ENCODE measurements at places on chromosomes 13 and 19.
A peak's percentile ranks its signal among the peaks of the same experiment; 100 is the strongest.

GRCh38 chr13:44040070-44040817 is 160.5 kb downstream of the LACC1 start:
- no peak for DNase-seq

- DNase-seq, result no peak
Measured at GRCh38 chr19:28075229-28075628, 1137.7 kb downstream of the UQCRFS1 start.

GRCh38 chr13:83824560-83824959 is 57.7 kb downstream of the SLITRK1 start:
- no peak for DNase-seq

GRCh38 chr19:33085570-33086128 is 4.7 kb downstream of the GPATCH1 start:
- no peak for DNase-seq

GRCh38 chr19:10339380-10339960 is at the start of gene ICAM3:
Gene ICAM3, minus strand, starts transcription at chr19:10339624. Its CDS starts 10 bp downstream, at chr19:10339614.
- peak; percentile 77 for DNase-seq

DNA sequence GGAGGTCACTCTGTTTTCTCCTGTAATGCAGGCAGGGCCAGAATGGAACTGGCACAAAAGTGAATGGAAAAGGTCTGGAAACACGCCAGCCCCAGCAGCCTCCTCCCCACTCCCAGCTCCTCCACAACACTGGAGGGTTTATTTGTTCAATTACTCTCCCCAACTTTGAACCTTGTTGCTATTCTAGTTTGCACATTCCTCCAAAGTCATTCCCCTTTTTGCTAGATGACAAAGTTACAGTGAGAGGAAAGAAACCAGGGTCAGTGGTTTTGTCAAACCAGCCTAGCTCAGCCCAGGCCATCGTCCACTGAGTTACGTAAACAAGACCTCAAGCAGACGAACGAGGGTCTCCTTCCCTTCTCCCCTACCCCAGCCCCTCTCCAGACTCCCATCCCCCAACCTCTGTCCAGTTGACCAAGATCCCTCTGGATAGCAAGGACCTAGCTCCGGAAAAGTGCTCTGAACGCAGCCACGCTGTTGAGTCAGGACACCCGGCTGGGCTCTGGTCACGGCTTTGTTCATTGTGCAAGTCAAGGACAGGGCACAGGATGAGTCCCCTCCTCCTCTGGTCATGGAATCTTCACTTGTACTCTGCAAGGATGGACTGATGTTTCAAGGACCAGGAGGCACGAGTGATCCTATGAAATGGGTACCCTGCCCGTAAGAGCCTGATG is 180.0 kb downstream of the USP12 start:
- no peak for DNase-seq

DNA sequence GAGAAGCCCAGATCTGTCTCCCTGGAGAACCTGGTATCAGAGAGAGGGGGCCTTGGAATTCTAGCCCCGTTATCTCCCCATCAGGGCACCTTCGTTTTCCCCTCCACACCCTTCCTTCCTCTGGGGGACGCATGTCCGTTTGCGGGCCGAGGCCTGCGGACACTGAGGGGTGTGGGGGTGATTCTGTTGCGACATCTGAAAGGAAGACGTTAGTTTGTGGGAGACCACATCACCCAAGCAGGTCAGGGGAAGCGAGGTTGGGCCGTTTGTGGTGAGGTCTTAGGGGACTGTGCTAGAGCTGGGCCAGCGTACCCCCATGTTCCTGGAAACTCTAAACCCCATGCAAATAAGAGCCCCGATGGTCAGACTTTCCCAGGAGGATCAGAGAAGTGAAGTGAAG is 3.7 kb upstream of the HSH2D start:
- no peak for DNase-seq

DNA sequence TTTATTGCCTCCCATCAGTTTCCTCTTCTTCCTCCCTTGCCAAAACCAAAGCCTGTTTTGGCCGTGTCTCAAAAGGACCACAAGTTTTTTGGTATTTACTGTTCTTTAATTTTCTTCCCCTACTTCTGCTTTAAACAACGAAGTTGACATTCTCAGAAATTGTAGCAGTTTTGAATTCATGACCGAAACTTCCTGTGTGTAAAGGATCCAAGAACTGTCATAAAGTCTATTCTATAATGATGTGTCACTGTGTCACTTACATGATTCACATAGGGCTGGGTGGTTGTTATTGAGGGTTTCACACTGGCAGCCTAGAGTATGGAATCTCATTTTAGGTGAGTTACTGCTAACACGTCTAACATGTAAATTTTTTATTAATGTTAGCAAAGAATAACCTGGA is 741.0 kb upstream of the KLHL1 start:
- no peak for DNase-seq

GRCh38 chr13:99911965-99912566 is 59.5 kb downstream of the ZIC5 start:
- DNase-seq, result no peak

DNA sequence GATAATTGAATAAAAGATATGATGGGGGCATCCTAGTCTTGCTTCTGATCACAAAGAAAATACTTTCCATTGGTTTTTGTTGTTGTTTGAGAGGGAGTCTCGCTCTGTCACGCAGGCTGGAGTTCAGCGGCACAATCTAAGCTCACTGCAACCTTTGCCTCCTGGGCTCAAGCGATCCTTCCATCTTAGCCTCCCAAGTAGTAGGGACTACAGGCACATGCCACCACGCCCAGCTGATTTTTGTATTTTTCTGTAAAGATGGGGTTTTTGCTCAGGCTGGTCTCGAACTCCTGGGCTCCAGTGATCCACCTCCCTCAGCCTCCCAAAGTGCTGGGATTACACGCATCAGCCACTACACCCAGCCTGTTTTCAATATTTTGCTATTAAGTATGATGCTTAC is 17.1 kb upstream of the PSMC4 start:
- no peak for DNase-seq

DNA sequence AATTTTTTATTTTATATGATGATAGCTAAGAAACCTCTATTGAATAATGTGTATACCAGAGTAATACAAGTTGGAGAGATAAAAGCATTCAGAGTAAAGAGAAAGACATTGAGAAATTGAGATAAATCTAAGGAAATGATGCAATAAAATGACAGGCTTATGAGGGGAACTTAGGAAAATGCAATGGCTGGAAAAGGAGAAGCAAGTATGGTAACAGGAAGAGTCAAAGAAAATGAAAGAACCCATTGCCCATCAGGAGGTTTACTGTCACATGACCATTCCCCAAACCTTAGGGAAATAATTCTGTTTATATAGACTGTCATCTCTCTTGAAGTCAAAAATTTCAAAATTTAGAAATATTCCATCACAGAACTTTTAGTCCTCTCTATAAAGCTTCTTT is 808.0 kb upstream of the PRR20A start:
- DNase-seq, result no peak

DNA sequence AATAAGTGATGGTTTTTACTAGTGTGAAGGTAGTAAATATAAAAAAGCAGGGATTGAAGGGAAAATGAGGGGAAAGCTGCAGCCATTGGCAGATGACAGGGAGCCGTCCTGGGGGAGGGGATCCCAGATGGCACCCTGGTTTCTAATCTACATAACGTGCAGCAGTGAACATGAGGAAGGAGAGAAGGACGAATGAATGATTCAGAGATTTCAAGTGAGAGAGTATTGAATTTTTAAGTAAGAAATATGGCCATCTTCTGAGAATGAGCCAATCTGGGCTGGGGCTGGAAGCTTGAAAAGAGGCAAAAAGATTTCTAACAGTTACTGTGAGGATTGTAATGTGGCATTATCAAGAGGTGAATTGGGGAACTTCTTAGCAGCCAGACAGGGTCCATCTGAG is 414.2 kb downstream of the MYO16 start:
- no peak for DNase-seq

DNA sequence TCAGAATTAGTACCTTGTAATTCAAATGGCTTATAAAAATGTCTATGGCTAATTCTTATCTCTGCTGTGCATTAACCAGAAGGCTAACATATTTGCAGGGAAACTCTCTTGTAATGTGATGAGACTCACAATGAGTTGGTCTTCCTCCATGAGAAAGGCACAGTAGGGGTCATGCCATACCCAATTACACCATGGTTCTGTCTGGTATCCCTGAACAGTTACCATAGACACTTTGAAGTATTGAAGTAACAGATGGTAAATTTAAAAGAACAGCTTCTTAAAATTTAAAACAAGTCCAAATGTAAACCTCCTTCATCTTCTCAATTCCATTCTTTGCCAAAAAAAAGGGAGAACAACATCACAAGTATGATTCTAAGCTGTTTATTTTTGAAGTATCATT is 22.6 kb upstream of the SLAIN1 start:
- DNase-seq, result no peak

- no peak for DNase-seq
Measured at GRCh38 chr19:42169486-42170413, 37.5 kb upstream of the POU2F2 start.

DNA sequence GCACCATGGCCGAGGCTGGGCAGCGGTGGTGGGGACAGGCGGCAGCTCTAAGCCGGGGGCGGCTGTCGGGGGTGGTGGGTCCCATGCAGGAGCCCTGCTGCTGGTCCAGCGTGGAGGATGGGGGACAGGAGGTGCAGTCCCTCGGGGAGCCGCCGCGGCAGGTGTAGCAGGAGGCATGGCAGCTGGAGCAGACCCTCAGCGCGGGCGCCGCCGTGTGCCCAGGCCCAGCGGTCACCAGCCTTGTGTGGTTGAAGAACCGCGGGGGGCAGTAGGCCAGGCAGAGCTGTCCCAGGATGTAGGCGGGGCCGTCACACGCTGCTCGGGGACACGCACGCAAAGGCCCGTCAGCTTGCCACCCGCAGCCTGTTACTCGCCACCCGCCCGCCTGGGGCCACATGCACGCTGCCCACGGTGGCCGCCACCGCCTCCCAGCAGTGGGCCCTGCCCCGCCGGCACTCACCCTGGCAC is 2.9 kb upstream of the C19orf25 start:
- no peak for DNase-seq

DNA sequence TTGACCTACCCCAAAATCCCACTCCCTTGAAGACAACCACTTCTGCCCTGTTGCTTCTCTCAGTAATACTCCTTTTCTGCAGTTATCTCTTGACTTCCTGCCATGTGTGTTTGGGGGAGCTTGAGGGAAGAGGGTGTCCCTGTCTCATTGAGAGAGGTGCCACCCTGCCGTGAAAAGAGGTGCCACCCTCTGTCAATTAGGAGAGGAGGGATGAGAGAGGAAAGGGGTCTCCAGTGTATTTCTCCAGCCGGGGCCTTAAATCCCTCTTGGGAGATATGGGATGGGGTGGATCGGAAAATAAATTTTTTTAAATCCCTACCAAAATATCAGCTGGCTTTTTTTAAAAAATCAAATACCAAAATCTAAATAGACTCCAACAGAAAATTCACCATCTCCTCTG is 16.5 kb downstream of the PLD3 start:
- no peak for DNase-seq

DNA sequence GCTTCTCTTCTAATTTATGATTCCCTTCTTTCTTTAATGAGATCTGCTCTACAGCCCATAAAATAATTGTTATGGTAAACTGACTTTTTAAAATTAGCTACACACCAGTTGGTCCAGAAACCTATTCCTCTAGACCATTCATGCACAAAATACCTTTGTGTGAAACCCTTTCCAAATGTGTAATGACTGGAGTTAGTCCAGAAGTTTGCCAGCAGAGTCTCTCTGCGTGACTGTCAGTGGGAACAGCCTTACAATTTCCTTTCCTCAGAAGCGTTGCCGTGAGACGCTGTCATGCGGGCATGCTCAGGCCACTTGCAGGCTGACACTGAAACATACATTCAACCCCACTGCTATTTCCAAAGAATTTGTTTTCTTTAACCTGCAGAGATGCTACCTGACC is 965.2 kb downstream of the PCDH9 start:
- DNase-seq, result no peak

- no peak for DNase-seq
Measured at GRCh38 chr13:99947666-99948065, 23.9 kb downstream of the ZIC5 start.

DNA sequence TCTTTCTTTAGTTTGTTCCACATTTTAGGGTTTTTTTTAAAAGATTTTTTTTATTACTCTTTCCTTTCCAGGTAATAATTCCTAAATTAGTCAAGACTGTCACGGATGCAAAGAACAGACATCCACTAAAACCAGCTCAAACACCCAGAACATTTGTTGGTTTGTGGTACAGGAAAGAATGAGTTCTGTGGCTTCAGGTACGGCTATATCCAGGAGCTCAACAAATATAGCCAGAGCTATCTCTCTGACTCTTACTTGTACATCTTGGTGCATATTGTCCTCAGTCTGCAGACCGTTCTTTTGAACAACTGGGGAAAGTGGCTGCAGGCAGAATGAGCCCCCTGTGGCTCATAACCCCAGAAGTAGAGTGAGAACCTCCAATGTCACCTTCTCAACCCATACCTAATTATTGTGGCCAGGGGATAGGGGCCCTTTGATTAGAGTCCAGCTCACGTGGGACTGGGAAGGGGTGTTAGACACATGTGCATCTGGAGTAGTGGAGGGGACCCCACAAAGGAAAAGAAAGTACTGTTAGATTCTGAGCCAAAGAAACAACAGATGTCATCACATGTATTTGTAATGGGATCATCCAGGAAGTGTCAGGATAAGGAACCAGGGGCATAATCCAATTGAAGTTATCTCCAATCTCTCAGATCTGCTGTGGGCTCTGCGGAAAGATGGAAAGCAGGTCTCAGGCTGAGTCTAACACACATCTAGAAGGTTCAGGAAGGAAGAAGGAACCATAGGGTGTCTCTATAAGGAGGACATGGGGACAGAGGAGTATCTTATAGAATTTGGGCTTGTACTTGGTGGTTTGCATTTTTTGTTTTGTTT is 1.9 kb upstream of the ZNF358 start:
- DNase-seq, result no peak

DNA sequence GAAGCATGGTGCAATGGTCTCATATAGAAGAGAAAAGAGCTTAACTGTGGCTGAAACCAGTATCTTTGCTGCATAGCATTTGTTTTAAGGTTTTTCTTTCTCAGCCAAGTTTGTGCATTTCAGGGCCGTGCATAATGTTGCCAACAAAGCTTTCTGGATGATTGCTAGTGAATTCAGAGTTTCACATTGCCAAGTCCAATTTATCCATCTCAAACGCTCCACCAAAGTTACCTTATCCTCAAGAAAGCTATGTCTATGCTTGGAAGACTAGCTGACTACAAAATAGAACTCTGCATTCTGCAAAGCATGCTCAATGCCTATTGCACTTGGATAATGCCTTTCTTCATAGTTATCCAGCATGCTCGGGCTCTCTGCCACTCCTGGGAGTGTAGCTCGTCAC is 535.8 kb upstream of the SGCG start:
- no peak for DNase-seq

GRCh38 chr13:100280681-100281080 is 191.8 kb downstream of the PCCA start:
- DNase-seq, result no peak

GRCh38 chr13:69198706-69199105 is 908.9 kb upstream of the ATXN8OS start:
- no peak for DNase-seq

GRCh38 chr13:73943137-73943964 is 190.9 kb downstream of the KLF12 start:
- no peak for DNase-seq

- DNase-seq, result no peak
Measured at GRCh38 chr13:30109471-30110135, 197.7 kb downstream of the KATNAL1 start.

GRCh38 chr19:51207747-51208146 is 17.1 kb upstream of the CD33 start:
- DNase-seq, result no peak

Measured in activated CD4-positive, CD25-positive, alpha-beta regulatory T cell treated with anti-CD3 and anti-CD28 coated beads, Interleukin-2, amount 50 U/mL, for 72 hours (primary cell).